ENCODE measurements at places on chromosomes 4 and X.

- no peak for DNase-seq
These were observed 60.8 kb downstream of the SHROOM2 start for GRCh38 chrX:9847071-9847470.

DNA sequence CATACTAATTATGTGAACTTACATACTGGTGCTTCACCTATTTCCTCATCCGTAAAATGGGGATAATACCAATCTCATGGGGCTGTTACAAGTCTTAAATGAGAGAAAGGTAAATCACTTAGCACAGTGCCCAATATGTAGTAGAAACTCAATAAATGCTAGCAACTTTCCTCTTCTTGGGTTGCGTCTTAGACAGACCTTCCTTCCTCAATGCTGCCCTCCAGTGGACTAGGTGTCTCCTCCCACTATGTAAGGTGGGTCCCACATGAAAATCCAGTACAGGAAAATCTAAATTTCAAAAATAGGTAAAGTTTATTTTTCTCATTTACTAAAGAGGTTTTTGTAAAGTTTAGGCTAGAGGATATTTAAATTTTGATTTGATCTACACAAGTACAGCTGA, 20.6 kb downstream of the ZDHHC9 start:
- no peak for DNase-seq

GRCh38 chr4:182808673-182809416, 108.3 kb downstream of the DCTD start:
- no peak for DNase-seq

DNA sequence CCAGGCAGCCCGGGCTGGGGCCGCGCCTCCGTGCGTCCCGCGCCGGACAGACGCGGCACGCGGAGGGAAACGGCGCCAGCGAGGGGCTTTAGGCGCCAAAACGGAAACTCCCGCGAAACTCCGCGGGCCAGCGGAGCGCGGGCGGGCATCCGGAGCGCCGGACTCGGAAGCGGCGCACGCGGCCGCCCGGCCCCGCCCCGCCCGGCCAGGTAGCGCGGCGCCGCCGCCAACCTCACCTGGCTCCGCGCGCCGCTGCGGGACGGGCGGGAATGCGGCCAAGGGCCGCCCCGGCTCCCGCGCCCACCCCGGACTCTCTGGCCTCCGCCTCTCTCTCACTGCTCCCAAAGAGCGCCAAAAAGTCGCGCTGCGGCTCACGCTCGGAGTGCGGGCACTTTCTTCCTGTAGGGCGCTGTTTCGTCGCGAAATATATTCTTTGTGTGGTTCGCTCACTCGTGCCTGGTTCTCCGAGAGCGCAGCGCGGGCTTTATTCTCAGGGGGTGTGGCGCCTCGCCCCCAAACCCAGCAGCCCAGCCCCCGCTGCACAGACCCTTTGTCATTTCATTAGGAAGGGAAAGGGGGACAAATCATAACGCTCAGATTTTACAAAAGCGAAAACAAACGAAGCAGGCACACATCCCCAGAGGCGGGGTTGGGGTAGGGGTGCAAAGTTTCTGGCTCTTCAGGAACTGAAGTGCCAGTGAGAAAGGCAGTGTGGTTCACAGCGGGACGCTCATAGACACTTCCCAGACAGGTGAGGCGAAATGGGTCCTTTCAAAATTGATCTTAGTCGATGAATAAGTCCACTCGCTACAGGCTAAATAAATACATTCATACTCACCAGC, 961 bp upstream of the MBNL3 start:
- DNase-seq = no peak

- DNase-seq = no peak
These were observed 761.8 kb upstream of the ATOH1 start for GRCh38 chr4:93066749-93067148.

DNA sequence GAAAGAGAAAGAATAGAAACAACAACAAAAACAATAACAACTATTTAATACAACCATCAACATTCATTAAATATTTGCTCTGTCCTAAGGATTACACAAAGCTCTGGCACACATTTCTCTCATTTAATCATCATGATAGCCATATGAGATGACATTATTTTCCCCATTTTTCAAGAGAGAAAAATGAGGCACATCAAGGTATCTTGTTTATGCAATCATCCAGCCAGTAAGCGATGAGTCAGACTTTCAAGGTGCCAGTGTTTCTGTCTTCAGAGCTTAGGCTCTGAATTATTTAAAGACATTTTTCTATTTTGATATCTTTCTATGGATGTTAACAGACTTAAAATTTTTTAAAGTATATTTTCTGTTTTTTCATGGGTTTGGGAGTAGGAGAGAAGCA, 541.8 kb upstream of the SMIM31 start:
- DNase-seq = no peak

All from thoracic aorta (tissue), 2 donors.